ENCODE measurements at places on chromosomes 2 and 18.

- DNase-seq, result no peak
These were observed 85.4 kb downstream of the OSR1 start for GRCh38 chr2:19272941-19273470.

DNA sequence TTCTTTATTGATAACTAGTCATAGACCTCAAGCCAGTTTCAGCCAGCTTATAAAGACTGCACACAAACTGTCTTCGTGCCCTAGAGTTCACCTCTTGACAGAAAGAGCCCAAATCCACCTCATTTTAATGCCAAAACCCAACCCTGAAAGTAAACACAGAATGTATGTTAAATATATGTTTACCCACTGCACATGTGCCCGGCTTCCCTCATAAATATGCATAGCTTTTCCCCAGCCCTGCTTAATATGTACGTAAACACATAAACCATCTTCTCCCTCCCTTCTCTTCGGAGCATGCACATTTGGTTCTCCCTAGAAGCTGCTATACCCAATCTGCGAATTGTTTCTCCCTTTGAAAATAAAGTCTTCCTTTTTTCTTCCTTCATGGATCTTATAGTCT is 73.9 kb upstream of the XIRP2 start:
- no peak for DNase-seq

- DNase-seq, result no peak
These were observed 23.1 kb downstream of the ST3GAL5 start for GRCh38 chr2:85865539-85866164.

DNA sequence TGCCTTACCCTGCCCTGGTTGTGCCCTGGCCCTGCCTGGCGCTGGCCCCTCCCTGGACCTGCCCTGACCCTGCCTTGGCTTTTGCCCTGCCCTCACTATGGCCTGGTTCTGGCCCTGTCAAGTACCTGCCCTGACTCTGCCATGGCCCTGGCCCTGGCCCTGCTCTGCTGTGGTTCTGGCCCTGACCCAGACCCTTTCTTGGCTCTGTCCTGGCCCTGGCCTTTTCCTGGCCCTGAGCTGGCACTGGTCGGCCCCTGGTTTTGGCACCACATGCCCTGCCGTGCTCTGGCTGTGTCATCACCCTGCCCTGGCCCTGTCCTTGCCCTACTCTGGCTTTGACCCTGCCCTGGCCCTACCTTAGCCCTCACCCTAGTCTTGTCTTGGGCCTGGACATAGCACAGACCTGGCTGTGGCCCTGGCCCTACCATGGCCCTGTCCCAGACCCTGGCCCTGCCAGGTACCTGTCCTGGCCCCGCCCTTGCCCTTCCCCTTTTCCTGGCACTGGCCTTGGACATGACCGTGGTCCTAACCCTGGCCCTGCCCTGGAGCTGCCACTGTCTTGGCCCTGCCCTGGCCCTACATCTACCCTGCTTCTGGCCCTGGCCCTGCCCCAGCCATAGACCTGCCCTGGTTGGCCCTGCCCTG is 4.8 kb upstream of the ANKRD62 start:
- DNase-seq, result no peak

DNA sequence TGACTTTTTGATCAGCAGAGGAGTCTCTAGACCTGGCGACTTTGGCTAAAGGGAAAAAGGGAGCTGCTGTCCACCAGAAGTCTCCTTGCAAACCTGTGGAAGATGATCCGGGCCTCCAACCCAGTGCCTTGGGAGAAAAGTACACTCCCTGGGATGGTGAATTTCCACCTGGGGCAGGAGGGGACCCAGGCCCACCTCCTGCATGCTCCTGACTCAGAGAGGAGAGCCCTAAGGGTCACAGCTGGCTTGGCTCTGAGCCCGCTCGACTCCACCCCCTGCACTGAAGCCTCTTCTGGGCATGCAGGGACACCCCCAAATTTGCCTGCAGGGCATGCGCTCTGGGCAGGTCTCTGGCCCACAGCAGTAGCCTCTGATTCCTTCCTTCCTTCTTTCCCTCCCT is 66.5 kb downstream of the PDCL3 start:
- no peak for DNase-seq

DNA sequence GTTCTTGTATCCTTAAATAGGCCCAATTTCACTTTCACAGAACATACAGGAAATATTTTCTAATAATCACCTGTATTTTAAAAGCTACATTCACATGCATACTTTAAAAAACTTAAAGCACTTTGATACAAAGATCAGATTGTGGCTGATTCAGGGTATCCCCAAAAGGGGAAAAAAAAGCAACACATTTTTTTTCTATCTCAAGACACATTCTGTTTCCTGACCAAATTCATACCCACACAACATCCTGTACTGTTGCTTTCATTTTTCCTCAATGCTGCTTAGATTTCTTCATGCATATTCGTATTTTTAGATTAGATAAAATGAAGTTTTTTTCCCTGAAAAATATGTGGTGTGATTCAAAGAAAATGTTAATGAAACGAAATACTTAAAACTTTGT is 122.5 kb downstream of the TMEFF2 start:
- DNase-seq, result no peak

All from AG10803 (cell line).